ENCODE measurements at places on chromosomes 2 and 18.

DNA sequence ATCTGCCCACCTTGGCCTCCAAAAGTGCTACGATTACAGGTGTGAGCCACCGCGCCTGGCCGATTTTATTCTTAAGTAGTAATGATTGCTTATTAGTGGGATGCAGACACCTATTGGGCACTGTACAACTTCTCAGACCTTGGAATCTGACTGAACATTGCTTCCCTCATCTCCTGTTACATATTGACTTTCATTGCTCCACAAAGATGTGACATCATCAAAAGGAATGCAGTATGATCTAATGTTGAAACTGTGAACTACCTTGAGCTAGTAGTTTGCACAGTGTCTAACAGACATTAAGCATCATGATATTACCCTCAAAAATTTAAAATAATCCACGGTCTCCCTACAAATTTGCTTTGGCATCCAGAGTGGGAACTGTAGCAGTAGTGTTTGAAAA, 109.8 kb upstream of the SIX2 start:
- no peak for DNase-seq

GRCh38 chr2:167509586-167509985, 621.3 kb downstream of the XIRP2 start:
- DNase-seq: no peak

DNA sequence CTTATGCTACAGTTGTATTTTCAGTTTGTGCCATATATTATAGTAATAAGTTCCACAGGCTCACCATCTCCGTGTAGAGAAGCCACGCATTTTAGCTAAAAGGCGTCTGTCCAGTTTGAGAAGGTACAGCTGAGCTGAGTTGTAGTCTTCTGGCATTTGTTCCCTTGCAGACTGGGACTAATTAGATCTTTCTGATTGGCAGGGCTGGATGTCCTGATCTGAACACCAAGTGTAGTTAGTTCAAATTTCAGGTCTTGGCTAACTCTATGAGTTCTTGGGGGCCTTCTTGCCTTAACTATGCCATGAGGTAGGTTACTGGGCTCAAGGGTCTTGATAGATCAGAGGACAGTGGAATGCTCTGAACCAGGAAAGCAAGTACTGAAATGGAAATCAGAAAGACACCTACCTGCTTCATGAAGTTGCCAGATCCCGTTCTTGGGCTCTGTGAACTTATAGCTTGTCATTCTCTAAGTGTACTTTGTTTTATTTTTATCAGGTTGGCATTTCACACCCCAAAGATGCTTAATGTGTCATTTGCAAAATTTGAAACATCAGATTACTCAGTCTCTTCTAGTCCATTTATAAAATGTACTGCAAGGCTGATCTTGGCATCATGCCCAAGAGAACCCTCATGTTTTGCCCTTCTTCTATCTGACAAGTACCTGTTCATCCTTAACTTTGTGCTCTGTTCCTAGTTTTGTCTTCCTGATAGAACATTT, 93.7 kb downstream of the PLCL1 start:
- DNase-seq: no peak

DNA sequence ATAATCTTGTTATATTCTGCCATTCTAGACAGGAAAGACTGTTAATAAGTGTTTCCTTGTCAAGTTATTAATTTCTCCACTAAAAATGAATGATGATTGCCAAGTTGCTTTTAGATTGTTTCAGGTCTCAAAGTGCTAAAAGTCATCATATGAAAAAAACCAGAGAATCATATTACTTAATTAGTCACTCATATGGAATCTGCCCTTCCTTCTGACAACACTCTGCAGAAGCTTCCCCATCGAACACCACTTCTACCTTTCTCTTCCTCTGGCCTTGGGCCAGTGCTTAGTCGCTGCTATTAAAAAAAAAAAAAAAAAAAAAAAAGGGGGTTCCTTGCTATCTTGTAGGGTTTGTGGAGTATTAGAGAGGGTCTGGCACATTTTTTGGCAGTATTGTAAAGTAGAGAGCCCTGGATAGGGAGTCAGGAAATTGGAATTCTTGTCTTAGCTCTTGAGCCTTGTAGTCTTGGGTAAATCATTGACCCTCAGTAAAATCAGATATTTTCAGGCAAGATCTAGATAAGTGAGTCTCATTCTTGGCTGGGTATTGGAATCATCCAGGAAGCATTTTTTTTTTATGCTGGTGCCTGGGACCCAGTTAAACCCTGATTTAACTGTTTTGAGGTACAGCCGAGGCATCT, 141.7 kb upstream of the CCDC68 start:
- no peak for DNase-seq

GRCh38 chr18:75529394-75529793, 101.9 kb upstream of the SMIM21 start:
- DNase-seq: no peak

- no peak for DNase-seq
These were observed 170.5 kb downstream of the FAM210A start for GRCh38 chr18:13555865-13556264.

DNA sequence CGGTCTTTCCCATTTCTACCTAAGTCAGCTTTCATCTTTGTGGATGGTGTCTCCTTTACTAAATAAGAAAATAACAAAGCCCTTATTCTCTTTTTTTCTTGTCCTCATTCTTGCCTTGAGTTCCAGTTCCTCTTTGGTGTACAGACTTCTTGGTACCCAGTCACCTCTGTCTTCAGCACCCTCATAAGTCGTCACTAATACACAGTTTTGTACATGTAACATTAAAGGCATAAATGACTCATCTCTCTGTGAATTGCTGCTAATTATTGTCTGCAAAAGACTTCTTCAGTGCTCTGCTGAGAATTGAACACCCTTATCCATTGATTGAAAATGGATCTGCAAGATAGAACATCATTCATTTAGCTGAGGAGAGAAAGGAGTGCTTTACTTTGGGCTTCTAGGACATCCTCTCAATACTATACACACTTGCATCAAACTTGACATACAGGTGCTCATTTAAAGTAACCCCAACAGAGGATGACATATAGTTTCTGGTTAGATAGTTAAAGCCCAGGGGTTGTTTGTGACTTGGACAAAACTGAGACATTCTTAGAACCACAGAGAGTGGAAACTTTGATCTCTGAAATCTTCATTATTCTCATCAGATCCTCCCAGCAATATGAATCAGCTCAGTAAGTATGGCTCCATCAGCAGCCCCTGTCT, 97.0 kb downstream of the XRCC5 start:
- DNase-seq: no peak

DNA sequence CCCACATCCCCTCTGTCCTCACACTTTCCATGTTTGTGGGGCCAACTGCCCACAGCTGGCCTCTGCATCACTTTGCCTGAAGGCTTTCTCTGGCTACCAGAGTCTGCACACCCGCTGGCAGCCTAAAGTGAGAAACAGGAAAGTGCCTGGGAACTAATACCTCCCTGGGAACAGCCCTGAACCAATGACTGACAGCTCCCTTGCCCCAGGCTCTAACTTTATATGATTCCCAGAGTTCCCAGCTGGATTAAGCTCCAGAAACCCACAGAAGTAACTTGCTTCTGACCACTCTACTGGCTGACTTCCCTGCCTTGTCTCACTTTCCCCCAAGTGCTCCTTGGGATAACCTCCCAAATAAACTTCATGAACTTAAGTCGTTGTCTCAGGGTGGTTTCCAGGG, 159.6 kb upstream of the LMAN1 start:
- DNase-seq: no peak

GRCh38 chr2:11945139-11946126, 199.0 kb downstream of the LPIN1 start:
- peak; percentile 14 for DNase-seq

- DNase-seq: no peak
These were observed 103.3 kb upstream of the SLC38A11 start for GRCh38 chr2:165058476-165059265.

DNA sequence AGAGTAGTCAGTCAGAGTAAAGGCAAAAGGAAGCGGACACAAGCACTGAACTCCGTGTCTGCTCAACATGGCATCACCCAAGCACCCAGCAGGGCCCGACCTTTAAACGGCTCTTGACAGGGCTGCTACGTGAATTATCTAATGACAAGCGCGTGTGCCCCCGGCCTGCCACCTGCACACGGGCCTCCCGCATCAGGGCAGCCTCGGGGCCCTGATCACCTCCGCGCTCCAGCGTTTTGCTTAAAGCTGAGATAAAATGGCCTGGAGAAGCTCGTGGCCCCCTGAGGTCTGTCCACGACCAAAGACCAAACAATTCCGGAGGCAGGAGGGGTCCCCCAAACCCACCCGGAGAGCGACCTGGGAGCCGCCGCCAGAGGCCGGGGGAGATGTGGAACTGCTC, 376 bp downstream of the NDUFA10 start:
- DNase-seq: peak; percentile 32

DNA sequence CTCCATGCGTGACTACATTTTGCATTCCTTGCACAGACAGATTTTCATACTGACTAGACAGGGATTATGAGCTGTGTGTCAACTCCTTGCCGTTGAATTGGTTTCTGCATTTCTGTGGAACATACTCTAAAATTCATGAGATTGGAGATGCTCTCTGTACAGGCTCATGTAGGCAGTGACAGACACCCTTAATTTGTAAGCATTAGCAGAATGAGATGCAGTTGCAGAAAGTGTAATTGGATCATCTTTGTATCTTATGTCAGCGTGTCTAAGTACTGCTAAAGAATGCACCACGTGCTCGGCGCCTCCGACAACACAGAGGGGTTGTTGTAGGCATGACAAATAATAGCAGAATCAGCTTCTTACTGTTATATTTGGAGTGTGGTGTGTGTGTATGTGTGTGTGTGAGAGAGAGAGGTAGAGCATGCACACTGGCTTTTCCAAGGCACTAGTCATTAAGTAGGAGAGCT, 212.4 kb downstream of the CMPK2 start:
- no peak for DNase-seq

- DNase-seq: peak; percentile 94
These were observed at the start of gene ZFP36L2 for GRCh38 chr2:43226558-43226954. Gene ZFP36L2 (minus strand): TSS chr2:43226606. CDS start chr2:43226315, 291 bp downstream.

GRCh38 chr2:43152741-43153647, 73.4 kb downstream of the ZFP36L2 start:
- DNase-seq: no peak

DNA sequence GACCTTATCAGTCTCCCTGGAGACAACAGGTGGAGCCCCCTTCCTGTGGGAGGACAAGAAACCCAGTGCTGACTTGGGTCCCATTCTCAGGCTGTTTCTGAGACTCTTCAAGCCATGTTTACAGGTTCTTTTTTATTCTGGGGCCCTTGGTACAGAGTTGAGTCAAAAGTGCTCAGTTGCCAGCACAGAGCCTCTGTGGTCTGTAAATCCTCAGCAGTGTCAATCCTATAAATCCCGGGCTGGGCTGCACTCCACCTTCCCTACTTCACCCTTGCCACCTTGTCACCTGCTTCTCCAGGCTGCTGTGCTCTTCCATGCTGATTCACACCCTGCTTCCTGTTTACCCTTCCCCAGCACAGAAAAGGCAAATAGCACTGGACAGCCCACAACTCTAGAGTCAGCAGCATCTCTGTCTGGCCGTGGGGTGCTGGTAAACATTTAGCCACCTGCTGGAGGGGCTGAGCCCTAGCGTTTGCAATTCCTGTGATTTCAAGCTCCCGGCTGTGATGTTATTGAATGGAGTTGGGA, 74.7 kb downstream of the TNFRSF11A start:
- DNase-seq: no peak

- DNase-seq: no peak
These were observed 207.6 kb upstream of the CCDC150 start for GRCh38 chr2:196431957-196432356.

DNA sequence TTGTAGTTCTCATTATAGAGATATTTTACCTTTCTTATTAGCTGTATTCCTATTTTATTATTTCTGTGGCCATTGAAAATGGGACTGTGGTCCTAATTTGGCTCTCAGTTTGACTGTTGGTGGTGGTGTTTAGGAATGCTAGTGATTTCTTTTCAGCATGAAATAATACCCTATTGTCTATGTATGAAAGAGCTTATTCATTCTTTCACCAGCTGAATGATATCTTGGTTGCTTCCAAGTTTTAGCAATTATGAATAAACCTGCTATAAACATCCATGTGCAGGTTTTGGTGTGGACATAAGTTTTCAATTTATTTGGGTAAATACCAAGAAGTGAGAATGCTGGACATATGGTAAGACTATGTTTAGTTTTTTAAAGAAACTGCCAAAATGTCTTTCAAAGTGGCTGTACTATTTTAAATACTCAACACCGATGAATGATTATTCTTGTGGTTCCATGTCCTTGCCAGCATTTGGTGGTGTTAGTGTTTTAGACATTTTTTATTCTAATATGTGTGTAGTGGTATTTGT, 501.6 kb upstream of the GYPC start:
- no peak for DNase-seq

- no peak for DNase-seq
These were observed 109.8 kb downstream of the UPP2 start for GRCh38 chr2:158211502-158211901.

- DNase-seq: no peak
These were observed 57.9 kb downstream of the GALNT14 start for GRCh38 chr2:31080361-31080760.

GRCh38 chr2:54510916-54511315, 54.8 kb downstream of the SPTBN1 start:
- no peak for DNase-seq

DNA sequence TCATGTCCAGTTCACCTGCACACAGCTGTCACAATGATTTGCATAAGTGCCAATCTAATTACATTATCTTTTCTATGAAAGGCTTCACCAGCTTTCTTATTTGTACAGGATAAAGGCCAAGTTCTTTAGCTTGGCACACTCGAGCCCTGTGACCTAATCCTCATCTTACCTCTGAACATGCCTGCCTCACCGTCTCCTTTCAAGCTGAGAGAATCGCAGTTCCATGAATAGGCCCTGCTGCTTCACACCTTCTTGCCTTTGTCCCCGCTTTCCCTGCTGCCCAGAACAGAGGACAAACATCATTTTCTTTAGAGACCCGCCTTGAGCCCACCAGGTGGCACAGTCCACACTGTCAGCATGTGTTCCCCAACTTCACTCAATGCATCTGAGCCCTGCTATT, 1094.7 kb downstream of the BCL11A start:
- DNase-seq: no peak

- DNase-seq: no peak
These were observed 25.9 kb downstream of the IL37 start for GRCh38 chr2:112936927-112937232.
